ENCODE measurements at places on chromosomes 5 and 9.

- no peak for DNase-seq
Measured at GRCh38 chr9:90290716-90291485, 351.7 kb downstream of the DIRAS2 start.

- no peak for DNase-seq
Measured at GRCh38 chr5:1424716-1425115, 20.5 kb downstream of the SLC6A3 start.

GRCh38 chr9:92010705-92011536 lies 60.9 kb upstream of the ROR2 start:
- DNase-seq: no peak

DNA sequence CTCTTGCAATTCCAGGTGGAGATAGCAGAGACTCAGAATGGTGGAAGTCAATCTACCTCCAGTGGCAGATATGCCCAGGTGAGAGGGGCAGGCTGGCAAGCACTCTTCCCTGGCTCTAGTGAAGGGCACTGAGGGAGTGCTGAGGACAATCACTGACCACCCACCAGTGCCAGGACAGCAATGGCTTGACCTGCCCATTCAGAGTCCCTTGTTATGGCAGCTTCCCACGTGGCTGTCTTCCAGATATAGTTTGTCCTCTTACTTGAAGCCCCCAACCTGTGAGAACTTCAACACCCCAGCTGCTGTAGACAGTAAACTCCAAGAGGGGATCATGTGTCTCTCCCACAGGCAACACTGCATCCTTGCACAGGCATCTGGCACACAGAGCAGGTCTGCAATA lies 104.7 kb downstream of the LHFPL2 start:
- DNase-seq: no peak

DNA sequence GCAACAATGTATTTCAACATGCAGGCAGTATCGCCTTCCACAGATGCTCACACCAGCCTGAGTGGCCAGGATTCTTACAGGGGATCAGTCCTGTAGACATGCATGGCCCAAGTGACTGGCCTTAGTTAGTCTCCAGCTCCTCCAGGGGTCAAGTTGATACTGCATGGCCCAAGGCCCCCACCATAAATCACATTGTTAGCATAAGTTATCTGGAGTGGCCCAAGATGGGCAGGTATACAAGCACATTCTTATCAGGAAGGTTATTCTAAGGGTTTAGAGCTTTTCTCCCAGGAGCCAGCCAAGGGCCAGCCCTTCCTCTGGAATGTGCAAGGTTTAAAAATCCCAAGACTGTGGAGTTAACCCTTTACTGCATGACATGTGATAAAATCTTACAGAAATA lies 230.9 kb upstream of the NFIL3 start:
- no peak for DNase-seq

- DNase-seq: no peak
Measured at GRCh38 chr5:103560826-103561225, 1.8 kb downstream of the NUDT12 start.
